ENCODE measurements at places on chromosomes 16 and 17. TPM values are rescaled to one million over a fixed set of nuclear protein-coding genes. Genes with fewer than 3 reads are reported as not detected.
A peak's percentile ranks its signal among the peaks of the same experiment; 100 is the strongest.

The NUDT16L1 gene
- 36.8 TPM for total RNA-seq

DNA sequence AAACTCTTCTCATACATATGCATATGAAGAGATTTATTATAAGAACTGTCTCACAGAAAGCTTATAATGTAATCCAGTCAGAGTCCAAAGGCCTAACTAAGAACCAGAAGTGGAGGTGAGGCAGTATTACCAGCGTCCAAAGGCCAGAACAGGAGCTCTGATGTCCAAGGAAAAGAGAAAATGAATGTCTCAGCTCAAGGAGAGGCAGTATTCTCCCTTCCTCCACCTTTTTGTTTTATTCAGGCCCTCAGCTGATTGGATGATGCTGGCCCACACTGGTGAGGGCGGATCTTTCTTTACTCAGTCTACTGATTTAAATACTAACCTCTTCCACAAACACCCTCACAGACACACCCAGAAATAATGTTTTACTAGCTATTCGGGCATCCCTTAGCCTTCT, 43.4 kb downstream of the FBXL20 start:
- no peaks in the 10 kb centered on the region for H3K36me3 ChIP-seq
- no peak for DNase-seq
- no peak overlapping the region for H3K4me3 ChIP-seq
- no peak overlapping the region for H3K27ac ChIP-seq
- H3K27me3 ChIP-seq = no peaks in the 10 kb centered on the region

DNA sequence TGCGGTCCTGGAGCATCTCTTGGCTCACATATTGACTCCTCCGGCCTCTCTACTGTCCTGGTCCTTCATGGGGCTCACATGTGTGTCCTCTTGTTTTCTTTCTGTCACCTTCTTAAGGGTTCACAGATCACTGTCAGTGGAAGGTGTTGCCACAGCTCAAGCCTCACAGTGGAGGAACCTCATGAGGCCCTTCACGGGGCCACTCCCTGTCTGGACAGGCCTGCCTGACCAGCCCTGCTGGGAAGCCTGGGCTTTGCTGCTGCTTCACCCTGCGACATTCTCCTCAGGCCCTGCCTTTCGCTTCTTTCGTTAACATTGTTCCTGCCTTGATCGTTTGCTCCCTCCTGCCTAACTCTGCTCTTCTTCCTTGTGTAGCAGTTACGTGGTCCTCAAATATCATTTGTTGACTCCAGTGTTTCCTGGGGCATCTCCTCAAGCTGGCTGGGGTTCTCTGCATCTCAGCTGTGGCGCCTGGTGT, 55.9 kb downstream of the WDR45B start:
- H3K4me1 ChIP-seq = peaks cover 11% of the 10 kb centered on the region
- peaks cover 3% of the 10 kb centered on the region for H3K36me3 ChIP-seq
- H3K27ac ChIP-seq = no peak overlapping the region
- DNase-seq = no peak

GRCh38 chr16:58187092-58187491, 10.8 kb downstream of the CSNK2A2 start:
- no peaks in the 10 kb centered on the region for H3K4me1 ChIP-seq
- H3K4me3 ChIP-seq = no peak overlapping the region
- DNase-seq = no peak
- no peaks in the 10 kb centered on the region for H3K27me3 ChIP-seq

DNA sequence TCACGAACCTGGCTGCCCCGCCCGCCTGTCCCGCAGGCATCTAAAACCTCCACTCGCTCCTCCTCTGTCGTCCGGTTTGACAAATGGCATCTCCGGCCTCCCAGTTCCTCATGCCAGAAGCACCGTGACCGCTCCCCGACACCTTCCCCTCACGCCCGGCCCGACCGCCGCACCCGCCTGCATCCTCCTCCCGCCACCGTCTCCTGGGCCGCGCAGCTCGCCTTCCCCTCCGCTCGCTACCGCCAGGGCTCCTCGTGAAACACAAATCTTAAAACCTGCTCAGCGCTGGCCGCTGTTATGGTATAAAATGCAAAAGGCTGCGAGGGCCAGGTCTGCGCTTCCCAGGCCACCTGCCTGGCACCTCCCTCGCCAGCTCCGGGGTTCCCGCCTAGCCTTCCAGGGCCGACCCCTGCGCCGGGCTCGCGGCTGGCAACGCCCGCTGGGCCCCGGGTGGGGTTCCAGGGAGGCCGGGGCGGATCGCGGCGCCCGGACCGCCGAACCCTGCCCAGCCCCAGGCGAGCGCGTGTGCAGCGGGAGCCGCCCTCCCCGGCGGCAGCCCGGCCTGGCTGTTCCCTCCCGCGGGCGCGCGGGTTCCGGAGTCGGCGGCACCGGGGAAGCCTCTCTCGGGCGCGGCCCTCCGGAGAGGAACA, 488 bp downstream of the SPSB3 start:
- no peak for DNase-seq
- H3K36me3 ChIP-seq = peaks cover 5% of the 10 kb centered on the region
- peak overlapping the region; percentile 88 for H3K4me3 ChIP-seq
- peak overlapping the region; percentile 67 for H3K27ac ChIP-seq
- peaks cover 22% of the 10 kb centered on the region for H3K4me1 ChIP-seq

Data from neural crest cell (in vitro differentiated cells).